ENCODE measurements at places on chromosomes 1 and 21. TPM values are rescaled to one million over a fixed set of nuclear protein-coding genes. Genes with fewer than 3 reads are reported as not detected.

NUDT4B gene
- total RNA-seq: not detected

CELA3A gene
- not detected for total RNA-seq

DNA sequence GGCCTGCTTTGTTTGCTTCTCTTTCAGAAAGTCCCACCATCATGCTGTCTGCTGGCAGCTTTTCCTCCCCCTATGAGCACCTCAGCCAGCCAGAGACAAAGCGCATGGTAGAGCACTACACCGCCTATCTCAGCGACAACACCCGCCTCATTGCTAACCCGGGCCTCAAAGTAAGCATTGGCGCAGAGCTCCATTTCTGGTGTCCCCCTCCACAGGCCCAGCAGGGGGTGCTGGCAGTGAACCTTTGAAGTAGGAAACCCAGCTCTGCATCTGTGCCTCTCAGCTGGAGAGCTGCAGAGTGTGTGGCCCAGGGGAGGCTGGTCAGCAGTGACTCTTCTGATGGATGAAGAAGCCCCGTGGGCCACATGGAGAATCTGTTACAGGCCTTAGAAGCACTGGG is 81.2 kb upstream of the RAVER2 start:
- DNase-seq: no peak

- DNase-seq: no peak
Observed at GRCh38 chr1:207938016-207938415, 27.1 kb upstream of the CD34 start.

DNA sequence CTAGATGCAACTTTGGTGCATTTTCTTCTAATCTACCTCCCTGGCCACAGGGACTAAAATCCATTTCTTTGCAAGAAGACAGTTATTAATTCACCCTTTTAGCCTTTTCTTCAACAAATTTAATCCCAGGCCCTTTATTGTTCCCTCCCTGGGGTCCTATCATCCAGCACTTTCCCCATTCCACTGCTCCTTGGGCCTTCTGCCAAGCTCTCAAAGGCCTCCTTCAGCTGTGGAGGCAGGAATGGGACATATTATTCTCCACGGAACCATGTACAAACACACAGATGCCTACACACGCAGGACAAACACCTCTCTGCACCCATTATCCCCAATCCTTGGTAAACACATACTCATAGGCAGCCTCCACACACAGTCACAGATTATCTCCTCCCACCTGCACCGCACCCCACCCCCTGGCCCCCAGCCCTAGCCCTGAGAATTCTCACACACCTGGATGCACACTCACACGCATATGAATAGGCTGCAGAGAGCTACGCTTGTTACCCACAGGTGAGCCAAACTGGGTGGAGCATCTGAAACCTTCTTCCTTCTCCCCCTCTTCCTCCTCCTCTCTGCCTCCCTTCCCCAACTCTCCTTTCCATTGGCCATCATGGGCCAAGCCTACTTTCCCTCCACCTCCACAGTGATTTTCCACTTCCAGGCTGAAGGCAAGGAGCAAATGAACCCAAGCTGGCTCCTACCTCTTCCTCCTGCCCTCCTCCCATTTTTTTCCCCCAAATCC is 11.7 kb downstream of the TAGLN2 start:
- no peak for DNase-seq

DNA sequence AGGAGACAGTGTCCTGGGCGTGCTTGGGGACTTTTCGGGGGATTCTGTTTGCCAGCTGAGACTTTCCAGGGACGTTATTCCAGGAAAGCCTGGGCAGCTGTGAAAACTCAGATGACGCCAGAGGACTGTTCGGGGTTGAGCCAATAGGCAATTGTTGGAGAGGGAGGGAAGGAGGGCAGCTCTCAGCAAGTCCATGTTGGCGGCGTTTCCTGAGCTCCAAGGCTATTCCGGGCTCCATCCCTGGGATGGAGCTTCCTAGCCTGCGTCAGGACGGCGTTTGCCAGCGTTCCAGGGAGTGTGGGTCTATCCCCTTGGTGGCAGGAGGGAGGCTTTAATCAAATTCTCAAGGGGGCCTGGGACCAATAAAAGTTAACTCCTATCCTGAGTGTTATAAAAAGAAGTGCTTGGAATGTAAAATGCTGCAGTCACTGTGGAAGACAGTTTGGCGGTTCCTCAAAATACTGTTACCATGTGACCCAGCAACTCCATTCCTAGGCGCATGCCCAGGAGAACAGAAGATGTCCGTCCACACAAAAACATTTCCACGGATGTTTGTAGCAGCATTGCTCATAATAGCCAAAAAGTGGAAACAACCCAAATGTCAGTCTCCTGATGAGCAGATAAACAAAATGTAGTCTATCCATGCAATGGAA is 15.2 kb downstream of the SLC27A3 start:
- DNase-seq: no peak

HMGCS2 gene
- not detected for total RNA-seq

DNA sequence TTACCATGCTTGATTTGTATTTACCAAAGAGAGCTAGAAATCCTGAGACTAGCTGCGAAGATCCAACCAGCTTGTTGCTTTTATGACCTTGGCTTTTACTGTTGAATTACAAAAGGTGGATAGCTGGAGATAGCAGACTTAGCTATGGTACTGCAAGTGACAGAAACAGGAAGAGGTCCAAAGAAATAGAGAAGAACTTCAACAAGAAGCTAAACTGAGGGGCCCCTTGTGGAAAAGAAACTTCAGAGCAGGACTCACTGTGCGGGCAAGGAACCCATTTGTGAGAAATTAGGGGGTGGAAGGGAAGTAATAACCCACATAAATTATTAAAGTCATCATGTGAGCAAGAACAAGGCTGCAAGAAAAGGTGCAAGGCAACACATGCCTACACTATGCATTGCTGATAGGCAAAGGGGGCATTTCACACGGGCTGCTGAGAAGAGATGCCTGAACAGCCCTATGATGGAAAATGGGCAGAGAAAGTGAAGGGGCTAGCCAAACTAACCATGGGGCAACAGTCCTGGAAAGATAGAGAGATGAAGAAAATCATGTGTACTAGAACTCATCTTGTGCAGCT is 116.6 kb upstream of the PRDX6 start:
- peak; percentile 10 for DNase-seq

SPRR1B gene
- not detected for total RNA-seq

All from activated CD8-positive, alpha-beta T cell treated with anti-CD3 and anti-CD28 coated beads, Interleukin-2, amount 10 ng/mL, durations not matched to agents 7 days and 5 days (primary cell).